CD4-positive, alpha-beta T cell (primary cell): ENCODE measurements at places on chromosomes 16 and 17. TPM values are rescaled to one million over a fixed set of nuclear protein-coding genes. Genes with fewer than 3 reads are reported as not detected.

Gene TAC4
- not detected for total RNA-seq

Gene ZNF750
- total RNA-seq = not detected

Gene UBE2G1
- total RNA-seq = 58.8 TPM

DNA sequence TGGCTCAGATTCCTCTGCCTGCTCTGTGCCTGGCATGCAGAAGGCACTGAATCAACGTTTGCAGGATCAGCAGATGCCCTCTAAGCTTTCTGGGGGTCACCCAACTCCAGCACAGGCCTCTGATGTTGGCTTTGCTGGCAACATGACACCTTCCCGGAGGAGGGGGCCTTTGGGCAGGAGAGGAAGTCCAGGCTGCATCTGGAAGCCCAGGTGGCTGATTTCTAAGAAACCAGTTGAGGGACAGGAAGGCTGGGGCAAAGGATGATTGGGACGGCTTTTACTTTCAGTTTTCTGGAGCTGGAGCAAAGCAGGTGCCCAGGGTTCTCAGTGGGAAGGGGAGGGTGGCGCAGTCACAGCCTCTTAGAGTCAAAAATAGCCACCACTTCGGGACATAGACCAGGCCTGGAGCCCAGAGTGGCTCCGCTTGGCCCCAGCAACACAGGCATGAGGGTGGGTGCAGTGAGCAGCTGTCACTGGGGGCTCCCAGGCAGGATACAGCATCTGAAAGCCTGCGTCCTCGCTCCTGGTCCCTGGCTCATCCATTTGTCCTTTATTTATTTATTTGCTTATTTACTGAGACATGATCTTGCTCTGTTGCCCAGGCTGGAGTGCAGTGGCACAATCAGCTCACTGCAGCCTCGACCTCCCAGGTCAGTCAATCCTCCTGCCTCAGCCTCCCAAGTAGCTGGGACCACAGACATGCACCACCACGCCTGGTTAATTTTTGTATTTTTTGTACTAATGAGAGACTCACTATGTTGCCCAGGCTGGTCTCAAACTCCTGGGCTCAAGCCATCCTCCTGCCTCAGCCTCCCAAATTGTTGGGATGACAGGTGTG lies 15.1 kb downstream of the SOCS1 start:
- DNase-seq = no peak
- H3K4me3 ChIP-seq = no peak overlapping the region
- H3K36me3 ChIP-seq = no peaks in the 10 kb centered on the region
- H3K27me3 ChIP-seq = no peaks in the 10 kb centered on the region
- peaks cover 19% of the 10 kb centered on the region for H3K4me1 ChIP-seq

DNA sequence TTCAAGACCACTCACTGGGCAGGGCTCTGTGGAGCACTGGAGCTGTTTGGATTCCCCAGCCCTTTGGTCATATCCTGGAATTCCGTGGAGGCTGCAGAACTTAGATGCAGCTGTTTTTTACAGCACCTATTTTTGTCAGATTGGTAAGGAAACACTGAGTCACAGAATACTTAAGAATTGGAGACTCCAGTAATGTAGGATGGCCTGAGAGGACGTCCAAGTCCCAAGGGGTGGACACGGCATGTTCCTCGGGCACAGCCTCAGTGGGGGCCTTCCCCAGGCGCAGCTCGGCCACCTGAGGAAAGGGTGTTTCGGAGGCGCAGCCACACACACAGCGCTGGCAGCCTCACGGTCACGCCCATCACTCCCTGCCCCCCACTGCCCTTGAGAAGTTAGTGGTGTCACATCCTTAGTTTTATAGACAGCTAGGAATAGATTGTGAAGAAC lies 14.8 kb downstream of the PLD6 start:
- DNase-seq = no peak
- H3K4me1 ChIP-seq = peaks cover 22% of the 10 kb centered on the region
- no peak overlapping the region for H3K27ac ChIP-seq

DNA sequence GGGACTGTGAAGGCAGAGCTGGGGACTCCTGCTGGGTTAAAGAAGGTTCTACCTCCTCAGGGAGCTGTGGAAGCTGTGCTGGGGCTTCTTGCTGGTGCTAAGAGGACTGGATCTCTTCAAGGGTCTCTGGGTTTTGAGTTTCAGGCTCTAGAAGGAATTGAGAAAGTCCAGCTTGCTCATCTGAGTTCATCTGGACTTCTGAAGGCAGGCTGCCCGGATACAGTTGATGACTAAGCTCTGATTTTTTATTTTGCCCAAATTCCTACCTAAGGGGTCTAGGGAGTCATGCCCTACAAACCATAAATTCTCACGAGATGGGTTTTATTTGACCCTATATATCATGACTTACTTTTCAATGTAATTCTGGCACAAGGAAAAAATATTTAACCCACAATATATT lies 46.8 kb upstream of the TMEM97 start:
- DNase-seq = no peak
- no peaks in the 10 kb centered on the region for H3K36me3 ChIP-seq
- peaks cover 33% of the 10 kb centered on the region for H3K27me3 ChIP-seq
- H3K4me1 ChIP-seq = peaks cover 12% of the 10 kb centered on the region
- H3K27ac ChIP-seq = no peak overlapping the region

- no peak overlapping the region for H3K27ac ChIP-seq
Observed at GRCh38 chr16:84196101-84196500, 5.1 kb downstream of the ADAD2 start.

DNA sequence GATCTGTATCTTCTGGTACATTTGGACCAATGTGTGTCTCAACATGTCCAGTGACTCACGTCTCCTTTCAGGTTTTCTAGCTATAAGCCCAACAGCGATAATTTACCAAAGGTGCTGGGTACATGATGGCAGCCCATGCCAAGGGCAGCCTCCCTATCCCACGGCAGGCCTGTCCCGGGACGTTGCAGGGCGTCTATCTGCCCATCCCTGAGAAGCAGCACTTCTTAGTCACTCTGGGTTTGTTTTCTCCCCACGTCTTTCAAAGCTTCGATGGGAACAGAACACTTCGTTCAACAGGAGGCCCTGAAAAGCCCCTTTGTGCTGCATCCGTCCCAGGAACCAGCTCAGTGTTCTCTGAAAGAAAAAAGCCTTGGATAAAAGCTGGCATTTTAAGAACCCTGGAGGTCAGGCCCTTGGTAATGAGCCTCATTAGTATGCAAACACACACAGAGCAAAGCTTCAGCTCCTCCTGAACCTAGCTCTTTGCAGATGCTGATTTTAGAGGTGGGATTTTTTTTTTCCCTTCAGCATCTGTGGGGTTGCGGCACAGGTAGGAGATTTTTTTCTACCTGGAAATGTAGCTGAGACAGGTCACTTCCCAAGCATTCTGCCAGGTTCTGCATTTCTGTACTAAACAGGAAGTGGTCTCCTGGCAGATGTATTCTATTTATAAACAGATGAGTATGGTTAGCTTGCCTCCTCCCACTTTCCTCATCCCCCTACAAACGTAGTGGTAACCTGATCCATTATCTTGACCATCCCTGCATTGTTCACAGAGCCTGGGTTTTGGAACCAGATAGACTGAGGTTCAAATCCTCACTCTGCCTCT lies 17.5 kb upstream of the MT4 start:
- no peaks in the 10 kb centered on the region for H3K36me3 ChIP-seq
- H3K27ac ChIP-seq = no peak overlapping the region
- no peaks in the 10 kb centered on the region for H3K27me3 ChIP-seq
- no peak overlapping the region for H3K4me3 ChIP-seq
- DNase-seq = no peak
- peaks cover 15% of the 10 kb centered on the region for H3K4me1 ChIP-seq
